ENCODE measurements at places on chromosomes 13 and 19. TPM values are rescaled to one million over a fixed set of nuclear protein-coding genes. Genes with fewer than 3 reads are reported as not detected.

Gene ACER1
- not detected for total RNA-seq

Gene SYCN
- total RNA-seq: not detected

Gene ADGRE3
- total RNA-seq: not detected

Gene MLLT1
- 45.8 TPM for total RNA-seq

Gene TMEM272
- total RNA-seq: 0.55 TPM

DNA sequence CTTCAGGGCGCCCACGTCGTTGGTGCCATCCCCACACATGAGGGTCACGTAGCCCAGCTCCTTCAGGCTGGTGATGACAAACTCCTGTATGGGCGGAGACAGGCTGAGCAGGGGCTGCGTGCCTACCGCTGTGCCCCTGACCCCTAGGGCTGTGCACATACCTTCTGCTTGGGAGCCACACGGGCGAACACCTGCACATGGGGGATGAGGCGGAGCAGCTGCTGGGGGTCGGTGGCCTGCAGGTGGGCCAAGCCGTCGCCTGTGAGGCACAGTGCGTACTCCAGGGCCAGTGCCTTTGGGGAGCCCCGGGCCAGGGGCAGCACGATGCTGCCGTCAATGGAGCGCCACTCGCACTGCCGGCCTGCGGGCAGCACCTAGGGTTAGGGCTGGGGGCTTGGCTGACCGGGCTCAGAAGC, 6.1 kb upstream of the GMIP start:
- DNase-seq: no peak

GRCh38 chr13:108560093-108560492, 69.3 kb upstream of the MYO16 start:
- DNase-seq: no peak

DNA sequence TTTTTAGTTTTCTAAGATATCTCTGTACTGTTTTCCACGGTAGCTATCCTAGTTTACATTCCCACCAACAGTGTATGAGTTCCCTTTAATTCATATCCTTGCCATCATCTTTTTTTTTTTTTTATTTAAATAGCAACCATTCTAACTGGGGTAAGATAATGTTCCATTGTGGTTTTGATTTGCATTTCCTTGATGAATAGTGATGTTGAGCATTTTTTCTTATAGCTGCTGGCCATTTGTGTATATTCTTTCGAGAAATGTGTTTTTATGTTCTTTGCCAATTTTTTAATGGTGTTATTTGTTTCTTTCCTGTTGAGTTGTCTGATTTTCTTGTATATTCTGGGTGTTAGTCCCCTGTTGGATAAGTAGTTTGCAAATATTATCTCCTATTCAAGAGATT, 454.8 kb downstream of the DACH1 start:
- no peak for DNase-seq

DNA sequence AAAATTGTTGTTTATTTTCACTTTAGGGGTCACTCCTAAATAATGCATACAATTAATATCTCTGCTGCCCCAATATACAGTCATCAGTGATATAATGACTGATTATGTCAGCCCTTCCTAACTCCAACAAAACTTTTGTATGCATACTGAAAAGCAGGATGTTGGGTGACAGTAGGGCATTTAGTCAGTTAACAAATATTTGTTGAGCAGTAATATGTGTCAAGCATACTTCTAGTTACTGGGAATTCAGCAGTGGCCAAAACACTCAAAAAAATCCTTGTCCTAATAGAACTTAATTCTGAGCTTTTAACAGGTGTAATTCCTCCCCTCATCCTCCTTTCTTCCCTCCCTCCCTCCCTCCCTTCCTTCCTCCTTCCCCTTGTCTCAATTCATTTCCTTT, 560.7 kb upstream of the KLHL1 start:
- DNase-seq: no peak

DNA sequence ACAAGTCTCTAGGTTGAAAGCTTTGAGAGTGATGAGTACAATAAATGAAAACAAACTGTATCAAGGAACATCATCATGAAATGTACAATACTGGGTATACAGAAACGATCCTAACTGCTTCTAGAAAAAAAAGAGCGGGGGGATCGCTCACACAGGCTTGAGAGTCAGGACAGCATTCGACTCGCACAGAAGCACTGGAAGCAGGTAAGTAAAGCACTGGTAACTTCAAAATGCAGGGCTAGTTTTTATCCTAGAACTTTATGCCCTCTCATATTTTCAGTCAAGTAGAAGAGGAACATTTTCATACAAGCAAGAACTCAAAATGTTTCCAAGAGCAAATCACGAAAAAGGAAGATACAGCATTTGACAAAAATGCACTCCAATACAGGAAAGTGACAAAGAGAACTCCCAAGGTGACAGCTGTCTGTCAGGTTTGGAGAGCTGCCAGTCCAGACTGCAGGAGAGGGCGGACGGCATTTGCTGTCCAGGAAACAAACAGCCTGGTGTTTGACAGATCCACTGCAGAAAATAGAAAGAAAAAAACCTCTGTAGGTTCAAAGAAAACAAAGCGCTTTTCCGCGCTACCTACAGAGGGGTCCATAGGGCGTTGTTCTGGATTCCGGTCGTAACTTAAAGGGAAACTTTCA, 58.2 kb upstream of the XPO4 start:
- DNase-seq: no peak

- no peak for DNase-seq
These were observed 121.5 kb downstream of the FRY start for GRCh38 chr13:32153056-32153455.

- no peak for DNase-seq
These were observed 21.0 kb downstream of the VASP start for GRCh38 chr19:45528149-45528743.

DNA sequence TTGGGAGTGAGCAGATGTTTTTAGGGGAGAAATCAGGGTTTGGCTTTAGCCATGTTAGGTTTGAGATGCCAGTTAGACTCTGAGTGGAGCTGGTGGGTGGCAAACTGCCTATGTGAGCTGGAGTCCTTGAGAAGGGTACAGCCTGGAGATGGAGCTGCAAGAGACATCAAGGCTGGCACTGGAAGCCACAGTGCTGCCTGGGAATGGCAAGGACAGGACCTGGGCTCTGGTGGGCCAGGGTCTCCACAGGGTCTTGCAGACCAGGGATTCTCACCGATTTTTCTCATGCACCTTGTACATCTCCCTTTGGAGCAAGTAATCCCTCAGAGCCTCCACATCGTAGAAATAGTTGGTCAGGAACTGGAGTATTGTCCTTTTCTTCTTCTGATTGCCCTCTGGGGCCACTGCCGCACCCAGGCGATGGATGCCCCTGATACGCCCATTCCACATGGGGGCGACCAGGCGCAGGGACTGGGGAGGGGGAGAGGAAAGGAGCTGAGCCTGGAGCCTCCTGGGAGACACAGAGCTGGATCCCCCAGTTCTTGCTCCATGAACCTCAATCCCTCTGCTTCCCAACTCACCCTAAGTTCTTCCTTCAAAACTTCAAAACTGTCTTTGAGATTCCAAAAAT, 1.7 kb downstream of the DMAC2 start:
- no peak for DNase-seq

- DNase-seq: no peak
These were observed 8.5 kb downstream of the UBA2 start for GRCh38 chr19:34436716-34437115.

DNA sequence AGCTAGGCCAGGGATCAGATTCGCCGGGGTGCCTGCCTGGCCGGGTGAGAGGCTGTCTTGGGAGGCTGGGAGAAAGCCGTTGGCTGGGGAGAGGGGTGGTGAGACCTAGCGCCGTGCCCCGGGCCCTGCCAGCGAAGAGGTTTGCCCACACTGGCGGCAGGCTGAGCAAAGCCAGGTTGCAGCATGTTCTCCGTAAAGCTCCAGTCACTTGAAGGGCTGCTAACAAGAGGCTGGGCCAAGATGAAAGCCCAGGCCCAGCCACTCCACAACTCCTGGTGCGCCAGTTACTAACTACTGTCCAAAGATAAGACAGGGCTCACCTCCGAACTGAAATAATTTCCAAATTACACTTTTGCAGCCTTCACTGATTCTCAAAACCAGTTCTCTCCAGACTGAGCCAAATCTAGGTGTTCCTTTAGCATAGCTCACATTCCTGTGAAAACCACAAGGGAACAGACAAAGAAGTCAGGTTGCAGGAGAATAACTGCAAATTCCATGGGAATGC, 16.3 kb downstream of the ELAVL1 start:
- DNase-seq: peak; percentile 43
